IPS DF 19.7 (cell line): ENCODE measurements at places on chromosomes 7 and 10.

GRCh38 chr7:43612128-43612527 is 29.2 kb downstream of the STK17A start:
- DNase-seq: no peak

DNA sequence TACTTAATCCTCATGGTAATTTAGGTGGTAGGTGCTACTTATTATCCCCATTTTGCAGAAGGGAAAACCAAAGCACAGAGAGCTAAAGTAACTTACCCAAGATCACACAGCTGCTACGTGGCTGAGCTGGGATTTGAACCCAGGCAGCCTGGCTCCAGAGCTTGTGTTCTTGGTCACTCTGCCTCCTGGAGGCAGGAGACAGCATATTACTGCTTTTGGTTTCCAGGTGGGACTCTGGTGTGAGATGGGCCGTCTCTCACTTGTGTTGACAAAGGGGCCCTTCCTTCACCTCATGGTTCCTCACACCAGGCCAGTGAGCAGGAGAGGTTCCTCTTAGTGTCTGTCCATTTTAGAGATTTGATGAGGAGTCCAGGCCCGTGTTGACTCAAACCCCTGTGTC is 79.8 kb upstream of the PPIF start:
- DNase-seq: no peak

- DNase-seq: no peak
Observed at GRCh38 chr10:19929506-19930140, 113.4 kb downstream of the PLXDC2 start.

GRCh38 chr10:80463868-80464267 is 9.8 kb downstream of the TSPAN14 start:
- no peak for DNase-seq

DNA sequence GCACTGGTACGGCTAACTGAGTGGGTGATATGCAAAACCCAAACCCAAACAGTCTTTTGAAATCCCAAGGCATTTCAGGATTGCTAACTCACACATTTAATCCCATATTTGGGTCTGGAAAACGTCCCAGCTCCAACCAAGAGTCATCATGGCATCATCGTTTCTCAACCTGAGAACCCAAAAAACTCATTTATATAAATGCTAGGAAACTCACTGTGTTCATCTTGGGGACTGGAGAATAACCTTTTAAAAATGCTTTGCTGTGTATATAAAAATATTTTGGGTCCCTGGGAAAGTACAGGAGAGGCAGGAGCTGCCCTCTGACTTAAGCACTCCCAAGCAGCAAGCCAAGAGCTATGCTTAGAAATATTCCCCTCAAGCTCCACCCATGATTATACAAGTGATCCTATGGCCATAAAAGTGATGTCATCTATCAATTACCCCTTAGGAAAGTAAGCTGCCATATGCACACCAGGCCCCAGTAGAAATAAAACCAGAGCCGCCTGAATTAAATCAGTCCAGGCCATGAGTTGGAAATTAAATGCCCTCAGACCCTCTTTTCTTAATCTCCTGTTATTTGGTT is 352.1 kb downstream of the FRMD4A start:
- DNase-seq: no peak

GRCh38 chr7:137890449-137890921 is 43.7 kb upstream of the DGKI start:
- DNase-seq: no peak

- no peak for DNase-seq
Observed at GRCh38 chr10:60288256-60288655, 101.4 kb downstream of the ANK3 start.

DNA sequence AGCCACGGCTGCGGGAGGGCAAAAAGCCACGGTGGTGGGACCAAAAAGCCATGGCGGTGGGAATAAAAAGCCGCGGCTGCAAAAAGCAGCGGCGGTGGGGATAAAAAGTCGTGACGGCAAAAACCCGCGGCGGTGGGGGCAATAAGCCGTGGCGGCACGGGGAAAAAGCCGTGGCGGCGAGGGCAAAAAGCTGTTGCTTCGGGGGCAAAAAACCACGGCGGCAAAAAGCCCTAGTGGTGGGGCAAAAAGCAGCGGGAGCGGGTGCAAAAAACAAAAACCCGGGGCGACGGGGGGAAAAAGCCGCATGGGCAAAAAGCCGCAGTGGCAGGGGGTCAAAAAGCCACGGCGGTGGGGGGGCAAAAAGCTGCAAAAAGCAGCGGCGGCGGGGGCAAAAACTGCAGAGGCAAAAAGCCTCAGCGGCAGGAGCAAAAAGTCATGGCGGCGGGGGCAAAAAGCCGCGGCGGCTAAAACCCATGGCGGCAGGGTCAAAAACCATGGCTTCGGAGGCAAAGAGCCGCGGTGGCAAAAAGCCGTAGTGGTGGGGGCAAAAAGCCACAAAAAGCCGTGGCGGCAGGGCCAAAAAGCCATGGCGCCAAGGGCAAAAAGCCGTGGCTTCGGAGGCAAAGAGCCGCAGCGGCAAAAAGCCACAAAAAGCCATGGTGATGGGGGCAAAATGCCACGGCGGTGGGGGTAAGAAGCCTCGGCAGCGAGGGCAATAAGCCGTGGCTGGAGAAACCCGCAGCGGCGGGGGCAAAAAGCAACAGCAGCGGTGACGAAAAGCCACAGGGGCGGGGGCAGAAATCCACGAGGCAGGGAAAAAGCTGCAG is 525.8 kb downstream of the ZNF33B start:
- DNase-seq: no peak

GRCh38 chr7:105672801-105673200 is 91.5 kb upstream of the EFCAB10 start:
- no peak for DNase-seq

- DNase-seq: no peak
Observed at GRCh38 chr10:16011548-16011947, 151.2 kb upstream of the MINDY3 start.

GRCh38 chr7:27579565-27579964 is 83.1 kb downstream of the HIBADH start:
- no peak for DNase-seq

DNA sequence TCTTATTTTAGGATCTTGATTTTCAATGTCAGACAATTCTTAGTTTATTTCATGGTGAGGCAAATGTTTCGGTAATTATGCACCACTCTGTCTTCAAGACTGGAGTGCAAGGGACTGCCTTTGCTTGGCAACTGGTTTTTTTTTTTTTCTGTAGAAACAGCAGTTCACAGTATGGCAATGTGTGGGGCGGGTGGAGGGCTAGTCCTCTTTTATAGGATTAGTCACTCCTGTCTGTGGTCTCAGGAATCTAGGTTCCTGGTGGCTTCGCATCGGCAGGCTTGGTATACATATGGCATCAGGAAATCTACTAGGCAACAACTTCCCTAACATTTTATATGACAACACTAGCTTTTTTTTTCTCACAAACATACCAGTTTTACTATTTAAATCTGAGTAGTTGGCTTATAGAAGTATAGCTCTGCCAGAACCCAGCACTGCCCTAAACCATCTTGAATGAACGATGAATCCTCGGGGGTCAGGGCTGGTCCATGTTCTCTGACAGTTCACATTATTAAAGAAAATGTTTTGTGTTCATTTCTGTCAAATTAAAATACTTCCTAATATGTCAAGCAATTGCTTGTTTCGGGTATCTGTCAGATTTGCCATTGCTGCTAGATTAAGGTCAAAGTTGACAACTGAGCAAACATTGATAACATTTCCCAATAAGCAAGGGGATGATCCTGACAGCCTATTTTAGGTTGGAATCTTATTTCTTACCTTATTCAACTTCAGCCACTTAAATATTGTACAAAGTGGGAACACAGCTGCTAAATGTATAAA is 289.7 kb upstream of the VSTM2A start:
- no peak for DNase-seq

DNA sequence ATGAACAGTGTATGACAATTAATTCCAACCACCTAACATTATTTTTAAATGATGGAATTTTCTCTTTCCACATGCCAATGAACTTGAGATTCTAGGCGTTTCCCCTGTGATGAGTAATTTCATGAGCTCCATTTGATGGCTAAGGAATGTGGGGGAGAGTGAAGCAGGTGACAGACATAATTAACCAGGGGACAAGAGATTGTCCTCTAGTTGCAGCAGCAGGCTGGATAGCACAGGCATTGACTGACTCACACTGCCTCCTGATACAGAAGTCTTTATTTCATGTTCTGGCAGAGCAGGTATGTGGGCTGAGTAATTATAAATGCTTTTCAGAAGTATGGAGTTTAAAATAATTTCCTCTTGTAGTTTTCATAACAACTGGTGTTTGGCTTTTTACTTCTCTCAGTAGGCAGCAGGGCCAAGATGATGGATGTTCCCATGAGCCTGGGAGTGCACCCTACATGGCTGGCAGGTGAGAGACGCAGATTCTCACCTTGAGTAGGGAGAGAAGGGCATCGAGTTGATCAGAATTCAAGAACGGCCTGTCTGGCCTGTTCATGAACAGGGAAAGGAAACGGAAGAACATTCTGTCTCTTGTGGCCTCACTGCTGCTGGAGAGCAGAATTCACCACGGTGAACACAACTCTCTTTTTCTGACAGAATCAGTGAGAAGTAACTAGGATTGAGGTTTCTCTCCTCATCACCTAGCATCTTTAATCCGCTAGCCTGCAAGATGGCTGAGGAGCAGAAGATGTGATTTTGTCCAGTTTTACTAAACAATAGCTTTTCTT is 118.8 kb downstream of the AOAH start:
- no peak for DNase-seq

DNA sequence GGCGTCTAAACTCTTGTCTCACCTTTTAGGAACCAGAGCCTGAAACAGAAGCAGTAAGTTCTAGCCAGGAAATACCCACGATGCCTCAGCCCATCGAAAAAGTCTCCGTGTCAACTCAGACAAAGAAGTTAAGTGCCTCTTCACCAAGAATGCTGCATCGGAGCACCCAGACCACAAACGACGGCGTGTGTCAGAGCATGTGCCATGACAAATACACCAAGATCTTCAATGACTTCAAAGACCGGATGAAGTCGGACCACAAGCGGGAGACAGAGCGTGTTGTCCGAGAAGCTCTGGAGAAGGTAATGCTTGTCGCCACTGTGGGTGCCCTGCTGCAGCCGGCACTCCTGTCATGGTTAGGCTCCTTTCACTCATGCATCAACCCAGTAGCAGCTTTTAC is 113.1 kb downstream of the ZMYND11 start:
- DNase-seq: no peak

GRCh38 chr7:121351682-121352081 is 22.9 kb downstream of the WNT16 start:
- DNase-seq: no peak

- DNase-seq: no peak
Observed at GRCh38 chr7:44698046-44698580, 50.5 kb upstream of the ZMIZ2 start.

DNA sequence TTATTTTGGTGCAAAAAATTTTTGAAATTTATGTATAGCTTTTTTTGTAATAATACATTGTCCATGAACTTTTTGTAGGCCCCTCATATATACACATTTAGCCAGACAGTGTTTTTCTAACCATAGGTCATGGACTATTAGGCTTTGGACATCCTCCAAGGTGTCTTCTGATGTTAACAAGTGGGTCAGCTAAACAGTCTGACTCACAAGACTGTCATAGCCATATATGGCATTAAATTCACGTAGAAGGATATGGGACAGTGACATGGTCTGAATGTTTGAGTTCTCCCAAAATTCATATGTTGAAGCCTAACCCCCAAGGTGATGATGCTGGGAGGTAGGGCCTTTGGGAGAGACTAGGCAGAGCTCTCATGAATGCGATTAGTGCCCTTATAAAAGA is 14.0 kb upstream of the NUB1 start:
- no peak for DNase-seq

- no peak for DNase-seq
Observed at GRCh38 chr10:74084955-74085354, 65.7 kb downstream of the AP3M1 start.

DNA sequence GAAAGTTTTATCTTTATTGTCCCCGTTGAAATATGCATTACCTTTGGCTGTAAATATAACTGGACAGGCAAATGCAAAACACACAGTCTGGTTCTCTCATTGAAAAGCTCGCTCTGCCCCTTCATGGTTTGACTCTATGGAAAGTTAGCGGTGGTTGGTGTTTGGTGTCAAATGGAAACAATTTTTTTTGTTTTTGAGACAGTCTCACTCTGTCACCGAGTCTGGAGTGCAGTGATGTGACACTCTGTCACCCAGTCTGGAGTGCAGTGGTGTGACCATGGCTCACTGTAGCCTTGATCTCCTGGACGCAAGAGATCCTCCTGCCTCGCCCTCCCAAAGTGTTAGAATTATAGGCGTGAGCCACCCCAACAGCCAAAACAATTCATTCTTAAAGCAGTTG is 149.7 kb downstream of the LRRC4 start:
- DNase-seq: no peak

DNA sequence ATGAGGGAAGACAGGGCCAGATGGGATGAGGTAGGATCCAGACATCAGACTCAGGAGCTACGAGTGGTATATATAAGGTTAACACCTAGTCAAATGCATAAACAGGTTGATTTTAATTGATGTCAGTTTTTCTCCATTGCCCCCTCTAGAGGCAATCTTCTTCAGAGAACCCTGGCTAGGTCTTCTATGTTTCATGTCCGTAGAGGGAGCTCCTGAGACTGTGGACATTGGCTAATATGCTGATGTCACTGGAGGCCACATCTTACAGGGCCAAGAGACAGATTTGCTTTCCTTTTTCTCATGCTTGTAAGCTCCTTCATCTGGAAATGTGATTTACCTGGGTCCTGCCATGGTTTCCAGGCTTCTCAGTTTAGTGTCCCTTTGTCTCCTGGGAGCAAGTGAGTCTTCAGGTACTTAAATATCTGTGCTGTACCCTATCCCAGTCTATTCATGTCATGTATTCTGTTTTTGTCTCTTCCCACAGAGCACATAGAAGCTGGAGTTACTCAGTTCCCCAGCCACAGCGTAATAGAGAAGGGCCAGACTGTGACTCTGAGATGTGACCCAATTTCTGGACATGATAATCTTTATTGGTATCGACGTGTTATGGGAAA is 161.6 kb upstream of the PRSS1 start:
- DNase-seq: peak; percentile 23

DNA sequence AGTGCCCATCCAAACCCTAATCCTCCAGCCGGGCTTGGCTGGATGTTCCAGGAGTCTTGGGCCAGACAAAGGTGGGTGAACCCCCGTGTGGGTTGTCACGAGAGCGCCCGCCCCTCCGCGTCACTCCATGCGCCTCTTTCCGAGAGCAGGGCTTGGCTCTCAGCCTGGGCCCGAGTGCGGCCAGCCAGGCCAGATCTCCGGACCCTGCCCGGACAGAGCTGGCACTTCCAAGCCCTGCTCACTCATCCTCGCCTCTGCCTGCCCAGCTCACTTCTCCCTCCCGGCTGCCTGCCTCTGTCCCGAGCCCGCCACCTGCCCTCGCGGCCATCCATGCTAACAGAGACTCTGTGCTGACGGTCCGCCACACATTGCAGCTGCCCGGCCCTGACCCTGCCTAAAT is 34.6 kb downstream of the AGAP3 start:
- no peak for DNase-seq
